ENCODE measurements at places on chromosomes 2 and 18. TPM values are rescaled to one million over a fixed set of nuclear protein-coding genes. Genes with fewer than 3 reads are reported as not detected.

DSC1 gene
- not detected for total RNA-seq

FHOD3 gene
- total RNA-seq: 57.5 TPM

DNA sequence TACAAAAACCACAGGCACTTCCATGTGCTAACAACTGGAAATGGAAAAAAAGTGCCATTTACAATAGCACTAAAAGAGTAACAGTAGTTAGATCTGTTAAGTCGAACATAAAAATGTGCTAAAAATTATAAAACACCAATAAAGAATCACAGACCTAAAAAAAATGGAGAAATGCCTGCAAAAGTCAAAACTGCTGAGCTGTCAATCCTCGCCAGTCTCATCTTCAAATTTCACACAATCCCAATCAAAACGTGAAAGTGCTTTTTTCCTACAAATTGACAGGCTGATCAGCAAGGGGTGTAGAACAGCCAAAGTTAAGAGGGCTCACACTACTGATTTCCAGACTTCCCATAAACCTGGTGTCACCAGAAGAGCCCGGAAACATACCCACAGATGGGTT lies 53.2 kb downstream of the ANO7 start:
- DNase-seq: no peak

- no peak for DNase-seq
These were observed 59.8 kb downstream of the USP34 start for GRCh38 chr2:61411109-61411508.

DNA sequence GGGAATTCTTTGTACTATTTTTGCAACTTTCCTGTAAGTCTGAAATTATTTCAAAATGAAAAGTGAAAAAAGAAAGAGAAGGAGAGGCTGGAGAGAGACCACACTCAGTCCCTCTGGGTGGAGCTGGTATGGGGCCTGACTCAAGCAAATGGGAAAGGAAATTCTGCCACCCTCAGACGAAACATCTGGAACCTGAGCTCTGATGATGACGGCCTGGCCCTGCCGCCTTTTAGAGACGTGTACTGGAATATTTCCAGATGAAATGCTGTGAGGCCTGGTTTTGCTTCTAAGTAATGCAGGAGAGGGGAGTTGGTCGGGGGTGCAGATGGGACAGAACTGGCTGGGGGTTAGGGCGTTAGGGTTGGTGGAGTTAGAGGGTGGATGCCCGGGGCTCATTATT lies 57.4 kb upstream of the GLI2 start:
- no peak for DNase-seq

DNA sequence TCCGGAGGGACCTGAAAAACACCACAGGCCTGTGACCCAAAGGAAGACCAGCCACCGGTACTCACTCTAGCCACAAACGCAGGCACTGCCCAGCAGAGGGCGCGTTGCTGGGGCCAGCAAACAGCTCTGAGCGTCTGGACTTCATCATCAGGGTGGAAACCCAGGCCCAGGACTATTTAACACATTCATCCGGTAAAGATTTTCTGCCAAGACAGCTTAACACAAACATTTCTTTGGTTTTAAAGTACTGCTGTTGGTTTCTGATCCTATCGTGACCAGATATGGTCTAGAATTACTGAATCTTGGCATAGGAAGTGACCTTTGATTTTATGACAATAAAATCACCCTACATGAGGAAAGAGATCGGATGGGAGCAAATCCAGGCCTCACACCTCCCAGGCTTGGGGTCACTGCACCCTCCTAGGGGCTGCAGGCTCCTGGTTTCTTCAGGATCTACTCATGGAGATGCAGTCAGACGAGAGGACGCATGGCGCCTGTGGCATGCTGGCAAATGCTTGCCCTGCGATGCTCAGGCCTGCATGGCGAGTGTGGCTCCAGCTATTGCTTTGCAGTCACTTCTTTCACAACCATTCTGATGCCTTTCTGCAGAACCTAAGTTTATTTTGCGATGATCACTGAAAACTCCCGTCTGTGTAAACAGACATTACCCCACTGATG lies 130.4 kb downstream of the COL4A4 start:
- DNase-seq: peak; percentile 25

DNA sequence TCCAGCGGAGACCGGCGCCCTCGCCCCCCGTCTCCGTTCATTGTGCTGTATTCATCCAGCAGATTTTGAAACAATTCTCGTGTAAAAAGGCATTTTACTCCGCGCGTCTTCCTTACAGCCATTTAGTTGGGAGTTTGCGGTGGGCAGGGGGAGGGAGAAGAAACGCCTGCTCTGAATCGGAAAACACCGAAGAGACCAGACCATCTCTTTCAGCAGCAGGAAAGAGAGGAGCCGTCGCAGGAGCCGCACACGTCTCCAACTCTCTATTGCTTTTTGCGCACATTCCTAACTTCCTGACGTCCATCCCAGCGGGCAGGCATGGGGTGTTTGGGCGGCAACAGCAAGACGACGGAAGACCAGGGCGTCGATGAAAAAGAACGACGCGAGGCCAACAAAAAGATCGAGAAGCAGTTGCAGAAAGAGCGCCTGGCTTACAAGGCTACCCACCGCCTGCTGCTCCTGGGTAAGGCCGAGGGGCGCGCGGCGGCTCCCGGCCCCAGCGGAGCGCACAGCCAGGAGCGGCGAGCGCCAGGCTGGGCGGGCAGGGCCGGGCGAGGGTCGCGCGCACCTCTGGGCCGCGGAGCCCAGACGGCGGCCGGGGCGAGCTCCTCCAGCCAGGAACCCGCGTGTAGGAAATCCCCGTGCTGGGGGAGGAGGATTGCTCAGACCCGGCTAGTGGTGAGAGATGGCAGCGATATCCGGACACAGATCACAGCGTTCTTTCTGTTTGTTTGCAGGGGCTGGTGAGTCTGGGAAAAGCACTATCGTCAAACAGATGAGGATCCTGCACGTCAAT lies 63.2 kb downstream of the GNAL start:
- no peak for DNase-seq

STAT4 gene
- total RNA-seq: 1.1 TPM

GRCh38 chr2:39494784-39495251 lies 57.7 kb upstream of the MAP4K3 start:
- peak; percentile 95 for DNase-seq

NYAP2 gene
- total RNA-seq: not detected

ZC3H15 gene
- 85.7 TPM for total RNA-seq
